ENCODE measurements at places on chromosomes 11 and 22. TPM values are rescaled to one million over a fixed set of nuclear protein-coding genes. Genes with fewer than 3 reads are reported as not detected.

Gene RASD2
- total RNA-seq = 0.43 TPM

Gene GUCD1
- total RNA-seq = 140 TPM

Gene CRYBB3
- not detected for total RNA-seq

Gene VSIG10L2
- not detected for total RNA-seq
